ENCODE measurements at places on chromosomes 11 and 22.

DNA sequence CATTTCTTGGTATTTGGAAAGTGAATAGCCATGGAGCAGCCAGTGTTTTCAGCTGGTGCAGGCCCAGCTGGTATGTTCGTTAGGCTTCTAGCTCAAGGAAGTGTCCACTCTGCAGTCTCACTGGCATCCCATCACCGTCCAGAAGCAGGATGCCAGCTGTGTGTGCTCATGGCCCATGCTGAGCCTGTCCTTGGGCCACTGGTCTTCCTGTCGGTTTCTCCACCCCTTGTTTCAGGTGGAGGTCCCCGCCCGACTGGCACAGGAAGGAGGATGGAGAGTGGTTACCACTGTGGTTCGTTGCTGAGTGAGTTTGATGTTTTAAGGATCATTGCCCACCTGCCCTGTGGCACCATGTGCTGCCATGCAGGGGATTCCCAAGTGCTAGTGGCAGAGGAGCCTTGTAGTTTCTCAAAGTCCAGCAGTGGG is 63.7 kb downstream of the MED15 start:
- no peak for DNase-seq

DNA sequence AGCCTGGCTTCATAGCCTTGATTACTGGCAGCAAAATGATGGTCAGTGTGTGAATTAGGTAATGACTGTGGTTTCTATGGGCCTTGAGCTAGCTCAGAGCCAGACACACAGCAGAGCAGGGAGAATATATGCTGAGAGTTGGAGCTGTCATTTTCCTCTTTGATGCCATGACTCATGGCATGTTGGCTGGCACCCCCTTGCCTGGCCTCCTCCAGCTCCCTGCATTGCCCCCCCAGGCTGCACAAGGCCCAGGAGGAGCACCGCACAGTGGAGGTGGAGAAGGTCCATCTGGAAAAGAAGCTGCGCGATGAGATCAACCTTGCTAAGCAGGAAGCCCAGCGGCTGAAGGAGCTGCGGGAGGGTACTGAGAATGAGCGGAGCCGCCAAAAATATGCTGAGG is 20.3 kb upstream of the RRM1 start:
- no peak for DNase-seq

DNA sequence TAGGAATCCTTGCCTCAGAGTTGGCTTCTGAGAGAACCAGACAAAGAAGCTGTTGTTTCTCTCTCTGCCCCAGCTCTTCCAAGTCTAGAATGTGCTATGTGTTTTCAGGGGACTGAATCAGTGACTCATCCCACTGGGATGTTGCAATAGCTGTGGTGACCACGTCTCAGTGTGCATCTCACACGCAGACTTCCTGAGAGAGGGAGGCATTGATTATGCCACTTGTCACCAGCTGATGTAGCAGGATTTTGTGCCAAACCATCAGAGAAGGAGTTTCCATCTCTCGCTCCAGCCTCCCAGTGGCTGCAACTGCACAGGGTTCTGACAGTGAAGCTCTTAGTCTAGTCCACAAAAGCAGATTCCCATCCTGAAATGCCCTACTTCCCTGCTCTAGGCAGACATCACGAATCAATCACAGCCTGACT is 455.8 kb downstream of the MIAT start:
- peak; percentile 7 for DNase-seq

- DNase-seq = no peak
Observed at GRCh38 chr11:88739524-88739923, 326.3 kb downstream of the GRM5 start.

- no peak for DNase-seq
Observed at GRCh38 chr11:132692891-132693290, 839.4 kb downstream of the OPCML start.

GRCh38 chr11:30314625-30315024 is 8.3 kb upstream of the ARL14EP start:
- peak; percentile 3 for DNase-seq

GRCh38 chr11:62193952-62194351 is 3.9 kb downstream of the SCGB1D1 start:
- no peak for DNase-seq

DNA sequence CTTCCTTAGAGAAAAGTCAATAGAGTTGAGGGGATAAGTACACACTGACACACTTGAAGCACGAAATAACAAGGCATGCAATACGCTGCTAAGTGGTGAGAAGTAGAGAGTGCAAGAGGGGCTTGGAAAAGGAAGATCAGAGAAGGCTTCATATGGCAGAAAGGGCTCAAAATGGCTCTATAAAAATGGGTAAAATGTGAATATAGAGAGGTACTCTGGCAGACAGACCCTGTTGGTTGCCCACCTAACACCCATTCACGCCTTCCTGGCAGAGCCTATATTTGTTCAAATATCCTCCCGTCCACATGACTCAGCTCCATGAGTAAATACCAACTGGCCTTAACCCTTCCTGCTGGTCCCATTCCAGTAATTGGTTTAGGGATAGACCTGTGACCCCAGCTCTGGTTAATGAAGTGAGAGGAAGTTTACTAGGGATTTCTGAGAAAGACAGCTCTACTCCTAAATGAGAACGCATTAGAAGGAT is 38.9 kb upstream of the CCDC34 start:
- no peak for DNase-seq

DNA sequence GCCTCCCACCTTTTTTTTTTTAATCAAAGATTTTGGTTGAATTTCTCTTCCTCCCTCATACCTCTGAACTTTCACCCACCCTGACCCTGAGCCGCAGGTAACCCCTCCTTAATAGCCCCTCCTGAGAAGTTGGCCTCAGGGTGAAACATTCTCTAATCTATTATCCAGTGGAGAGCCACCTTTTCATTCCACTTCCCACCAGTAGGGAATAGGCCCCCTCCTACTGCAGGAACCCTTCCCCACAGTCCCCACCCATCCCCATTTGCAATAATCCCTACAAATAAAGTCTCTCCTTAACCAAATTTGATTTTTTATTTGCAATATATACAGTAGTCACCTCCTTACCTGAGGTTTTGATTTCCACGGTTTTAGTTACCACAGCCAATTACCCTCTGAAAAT is 2.1 kb upstream of the SLC35F2 start:
- DNase-seq = no peak

DNA sequence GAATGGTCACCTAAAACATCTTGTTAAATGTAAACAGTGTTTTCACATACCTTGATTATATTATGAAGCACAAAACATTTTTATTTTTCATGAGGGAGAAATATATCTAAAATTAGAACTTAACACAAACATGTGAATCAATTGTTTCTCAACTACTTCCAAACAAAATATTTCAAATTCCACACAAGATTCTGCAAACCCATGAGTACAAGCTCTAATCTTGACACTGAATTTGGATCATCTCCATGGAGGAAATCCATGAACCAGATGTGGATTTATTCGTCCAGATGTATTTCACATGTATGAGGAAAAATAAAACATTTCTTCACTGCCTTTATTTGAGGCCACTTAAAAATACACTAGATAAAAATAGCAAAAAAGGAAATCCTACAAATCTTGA is 184.2 kb downstream of the SBF2 start:
- no peak for DNase-seq

GRCh38 chr11:134536219-134536618 is 124.2 kb upstream of the B3GAT1 start:
- DNase-seq = no peak

DNA sequence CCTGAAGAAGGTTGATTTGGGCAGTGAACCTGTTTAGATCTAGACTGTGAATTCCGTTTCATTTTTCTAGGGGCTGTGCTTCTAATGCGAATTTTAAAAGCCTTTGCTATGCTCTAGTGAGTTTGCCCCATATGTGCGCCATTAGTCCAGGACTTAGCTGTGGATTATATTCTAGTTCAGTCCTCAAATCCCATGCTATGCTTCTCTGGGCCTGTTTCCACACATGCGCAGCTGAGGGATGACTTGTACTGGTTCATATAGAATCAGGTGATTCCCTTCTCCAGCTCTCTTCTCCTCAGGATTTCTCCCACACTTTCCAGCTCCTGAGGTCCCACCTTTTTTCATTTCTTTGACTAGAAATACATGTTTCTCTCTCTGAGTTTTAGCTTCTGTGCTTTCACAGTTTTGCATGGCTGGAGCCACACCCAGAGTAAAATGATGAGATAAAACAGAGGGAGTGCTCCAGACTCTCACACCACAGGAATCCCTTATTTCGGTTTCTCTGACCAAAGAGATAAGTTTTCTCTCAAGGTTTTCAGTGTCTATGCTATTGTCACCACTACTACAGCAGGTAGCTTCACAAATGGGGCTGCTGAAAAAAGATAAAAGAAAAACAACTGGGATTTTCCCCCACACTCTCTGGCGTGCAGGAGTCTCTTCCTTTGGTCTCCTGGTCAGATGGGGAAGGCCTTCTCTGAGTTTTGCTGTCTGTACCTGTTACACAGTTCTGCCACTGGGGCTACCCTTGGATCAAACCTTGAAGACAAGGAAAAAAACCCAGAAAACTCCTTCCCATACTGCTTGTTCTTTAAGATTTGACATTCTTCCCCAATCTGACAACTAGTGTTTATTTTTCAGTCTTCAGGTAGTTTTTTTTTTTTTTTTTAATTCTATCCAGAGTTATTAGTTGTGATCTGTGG is 96.2 kb upstream of the TEAD1 start:
- DNase-seq = no peak

DNA sequence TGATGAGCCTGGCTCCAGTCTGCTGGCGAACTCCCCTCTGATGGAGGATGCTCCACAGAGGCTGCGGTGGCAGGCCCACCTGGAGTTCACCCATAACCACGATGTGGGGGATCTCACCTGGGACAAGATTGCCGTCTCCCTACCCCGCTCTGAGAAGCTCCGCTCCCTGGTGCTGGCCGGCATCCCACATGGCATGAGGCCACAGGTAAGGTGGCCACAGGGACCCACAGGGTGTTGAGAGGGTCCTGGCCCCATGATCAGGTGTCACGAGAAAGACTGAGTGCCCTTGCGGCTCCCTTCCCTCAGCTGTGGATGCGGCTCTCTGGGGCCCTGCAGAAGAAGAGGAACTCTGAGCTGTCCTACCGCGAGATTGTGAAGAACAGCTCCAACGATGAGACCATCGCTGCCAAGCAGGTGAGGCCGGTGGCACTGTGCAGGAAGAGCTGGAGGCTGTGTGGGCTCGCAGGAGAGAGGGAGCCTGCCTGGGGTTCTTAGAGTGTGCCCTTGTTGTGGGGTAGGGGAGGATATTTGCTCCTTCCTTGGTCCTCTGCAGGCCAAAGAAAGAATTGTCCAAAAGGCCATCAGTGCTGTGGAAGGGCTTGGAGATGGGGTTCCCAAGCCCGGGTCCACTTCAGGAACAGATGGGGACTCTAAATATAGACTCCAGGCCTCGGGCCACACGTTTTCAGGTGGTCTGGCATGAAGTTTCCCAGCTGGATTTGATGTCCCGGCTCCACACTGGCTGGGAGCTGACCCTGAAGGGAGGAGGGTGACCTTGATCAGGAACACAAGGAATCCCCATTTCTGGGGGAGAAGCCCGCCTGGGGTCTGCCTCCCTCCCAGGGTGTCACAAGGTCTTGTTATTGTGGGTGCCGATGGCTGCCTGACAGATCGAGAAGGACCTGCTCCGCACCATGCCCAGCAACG is 34.1 kb downstream of the SGSM3 start:
- DNase-seq = no peak

DNA sequence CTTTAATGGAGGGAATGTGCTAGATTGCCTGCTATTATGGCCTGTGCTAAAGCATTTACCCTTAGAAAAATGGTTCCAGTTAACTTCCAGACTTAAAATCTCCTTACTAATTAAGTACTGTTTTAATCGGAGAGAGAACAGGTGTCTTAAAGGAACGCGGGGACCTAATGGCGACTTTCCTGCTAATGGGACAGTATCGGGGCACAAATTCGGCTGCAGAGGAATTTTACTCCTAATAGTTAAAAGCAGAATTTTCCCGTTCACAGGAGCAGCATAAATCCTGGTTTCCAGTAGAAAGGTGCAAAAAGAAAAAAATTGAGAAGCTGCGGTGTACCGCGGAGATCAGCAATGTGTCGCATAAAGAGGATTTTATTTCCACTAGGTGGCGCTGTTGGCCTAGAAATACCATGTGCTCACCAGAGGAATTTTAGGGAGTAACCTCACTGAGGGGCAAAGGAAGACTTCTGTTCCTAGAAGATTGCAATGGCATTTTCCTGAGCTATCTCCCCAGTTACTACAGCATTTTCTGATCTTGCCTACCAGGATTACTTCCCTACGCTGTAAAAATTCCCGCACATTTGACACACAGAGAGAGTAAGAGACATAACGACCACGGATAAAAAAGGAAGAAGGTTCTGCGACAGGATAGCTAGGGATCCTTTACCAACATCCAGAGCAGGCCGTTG is 44.5 kb downstream of the ZNF280B start:
- peak; percentile 37 for DNase-seq

GRCh38 chr22:19038164-19038546 is 84.1 kb downstream of the DGCR2 start:
- no peak for DNase-seq

GRCh38 chr22:20199906-20200305 is 49.1 kb upstream of the CCDC188 start:
- DNase-seq = no peak

DNA sequence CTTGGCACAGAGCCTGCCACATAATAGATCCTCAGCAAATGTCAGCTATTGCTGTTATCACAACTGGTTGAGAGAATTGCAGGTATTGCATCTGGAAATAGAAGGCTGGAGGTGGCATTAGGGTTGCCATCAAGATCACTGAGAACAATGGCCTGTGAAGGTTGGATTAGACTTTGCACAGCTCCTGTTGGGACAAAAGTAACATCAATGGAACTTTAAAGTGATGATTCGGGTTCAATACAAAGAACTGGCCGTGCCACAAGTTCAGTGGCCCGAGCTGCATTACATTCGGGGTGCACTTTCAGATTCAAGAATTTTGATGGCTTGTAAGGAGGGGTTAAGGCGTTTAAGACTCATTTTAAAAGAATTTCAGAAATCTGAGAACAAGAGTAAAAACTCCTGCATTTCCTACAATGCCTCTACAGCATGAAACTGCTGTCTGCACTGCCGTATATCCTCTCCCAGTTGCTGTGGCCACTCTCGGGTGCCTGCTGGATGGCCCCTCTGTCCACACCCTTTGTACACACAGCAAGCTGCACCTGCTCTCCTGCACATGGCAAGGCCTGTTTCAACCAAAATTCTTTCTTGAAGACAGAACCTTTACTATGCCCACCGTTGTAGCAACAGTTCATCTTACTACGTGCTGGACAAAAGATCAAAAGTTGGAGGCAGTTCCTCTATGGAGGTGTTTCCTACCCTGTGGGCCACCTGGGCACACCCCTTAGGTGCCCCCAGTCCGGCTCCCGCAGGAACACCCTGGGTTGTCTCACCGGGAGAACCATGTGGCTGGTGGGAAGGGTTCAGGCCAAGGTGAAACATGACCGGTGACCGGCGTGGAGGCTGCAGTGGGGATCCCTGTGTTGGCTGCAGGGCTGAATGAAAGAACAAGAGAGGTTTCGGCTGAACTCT is 17.5 kb upstream of the SHANK2 start:
- no peak for DNase-seq

DNA sequence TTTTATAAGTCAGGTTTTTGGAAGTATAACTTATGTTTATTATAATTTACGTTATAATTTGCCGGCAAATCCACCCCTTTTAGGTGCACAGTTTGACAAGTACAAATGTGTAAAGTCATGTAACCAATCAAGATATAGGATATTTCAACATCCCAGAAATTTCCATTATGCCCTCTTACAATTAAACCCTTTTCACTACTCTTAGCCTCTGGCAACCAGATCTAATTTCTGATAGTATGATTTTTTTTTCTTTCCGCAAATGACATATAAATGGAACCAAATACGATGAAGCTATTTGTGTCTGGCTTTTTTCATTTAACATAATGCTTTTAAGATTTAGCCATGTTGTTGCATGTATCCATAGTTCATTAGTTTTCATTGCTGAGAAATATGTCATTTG is 69.5 kb upstream of the HTATIP2 start:
- DNase-seq = no peak

GRCh38 chr11:67440229-67441097 is 2.8 kb downstream of the CORO1B start:
- DNase-seq = no peak

Data from AML-193 (cell line).